ENCODE measurements at places on chromosomes 6 and 20. TPM values are rescaled to one million over a fixed set of nuclear protein-coding genes. Genes with fewer than 3 reads are reported as not detected.

DNA sequence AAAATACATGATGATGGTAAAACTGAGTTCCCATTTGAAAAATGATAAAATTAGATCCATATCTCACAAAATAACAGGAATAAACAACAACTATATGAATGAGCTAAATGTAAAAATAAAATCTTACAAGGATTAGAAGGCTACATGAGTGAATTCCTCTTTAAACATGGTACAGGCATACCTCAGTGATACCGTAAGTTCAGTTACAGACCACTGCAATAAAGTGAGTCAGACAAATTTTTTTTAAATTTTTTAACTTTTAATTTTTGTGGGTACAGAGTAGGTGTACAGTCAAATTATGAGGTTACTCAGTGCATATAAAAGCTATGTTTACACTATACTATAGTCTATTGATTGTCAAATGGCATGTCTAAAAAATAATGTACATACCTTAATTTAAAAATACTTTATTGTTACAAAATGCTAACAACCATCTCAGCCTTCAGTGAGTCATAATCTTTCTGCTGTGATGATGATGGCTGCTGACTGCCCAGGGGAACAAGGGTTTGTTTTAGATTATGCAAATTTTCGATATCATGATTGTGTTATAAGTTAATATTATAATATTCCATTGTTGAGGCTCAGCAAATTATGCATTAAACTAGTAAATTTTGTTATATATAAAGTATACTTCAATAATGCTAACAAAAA lies 222.8 kb upstream of the RUNX2 start:
- DNase-seq = no peak

TTBK1 gene
- total RNA-seq = 0.13 TPM

DNA sequence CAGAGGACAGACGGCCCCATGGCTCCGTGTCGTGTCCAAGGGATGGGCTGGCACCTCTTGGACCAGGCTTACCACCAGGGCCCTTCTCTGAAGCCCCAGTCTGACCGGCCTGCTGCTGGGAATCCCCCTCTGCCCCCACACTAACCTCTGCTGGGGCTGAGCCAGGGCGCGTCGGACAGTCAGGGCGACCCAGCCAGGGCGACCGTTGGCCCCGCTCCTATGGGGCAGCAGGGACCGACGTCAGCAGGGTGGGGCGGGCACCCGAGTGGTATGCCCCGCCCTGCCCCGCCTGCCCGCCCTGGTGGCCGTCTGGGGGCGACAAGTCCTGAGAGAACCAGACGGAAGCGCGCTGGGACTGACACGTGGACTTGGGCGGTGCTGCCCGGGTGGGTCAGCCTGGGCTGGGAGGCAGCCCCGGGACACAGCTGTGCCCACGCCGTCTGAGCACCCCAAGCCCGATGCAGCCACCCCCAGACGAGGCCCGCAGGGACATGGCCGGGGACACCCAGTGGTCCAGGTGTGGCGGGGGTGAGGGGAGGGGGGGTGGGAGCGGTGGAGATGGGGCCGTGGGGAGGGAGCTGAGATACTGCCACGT lies at the start of gene SLC17A9:
Gene SLC17A9, plus strand, starts transcription at position 337 of the 595 bp plus-strand sequence. Its CDS starts 122 bp downstream, at position 459.
- DNase-seq = peak; percentile 87

- DNase-seq = no peak
These were observed 181.2 kb upstream of the CCN2 start for GRCh38 chr6:132132422-132132821.

DNA sequence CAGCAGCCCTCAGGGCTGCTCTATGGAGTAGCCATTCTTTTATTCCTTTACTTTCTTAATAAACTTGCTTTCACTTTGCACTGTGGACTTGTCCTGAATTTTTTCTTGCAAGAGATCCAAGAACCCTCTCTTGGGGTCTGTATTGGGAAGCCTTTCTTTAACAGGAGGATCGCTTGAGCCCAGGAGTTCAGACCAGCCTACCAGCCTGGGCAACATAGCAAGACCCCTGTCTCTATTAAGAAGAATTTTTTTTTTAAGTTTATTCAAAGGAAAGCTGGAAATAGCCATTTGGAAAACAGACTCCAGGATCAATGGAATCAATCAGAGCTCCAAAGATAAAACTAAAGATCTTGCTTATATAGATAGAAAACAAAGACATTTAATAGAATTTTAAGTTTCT lies 29.1 kb downstream of the OR2B2 start:
- DNase-seq = no peak

GRCh38 chr20:19440660-19441527 lies 228.5 kb downstream of the SLC24A3 start:
- DNase-seq = no peak

GRCh38 chr6:20242397-20242796 lies 30.1 kb upstream of the MBOAT1 start:
- DNase-seq = no peak

DNA sequence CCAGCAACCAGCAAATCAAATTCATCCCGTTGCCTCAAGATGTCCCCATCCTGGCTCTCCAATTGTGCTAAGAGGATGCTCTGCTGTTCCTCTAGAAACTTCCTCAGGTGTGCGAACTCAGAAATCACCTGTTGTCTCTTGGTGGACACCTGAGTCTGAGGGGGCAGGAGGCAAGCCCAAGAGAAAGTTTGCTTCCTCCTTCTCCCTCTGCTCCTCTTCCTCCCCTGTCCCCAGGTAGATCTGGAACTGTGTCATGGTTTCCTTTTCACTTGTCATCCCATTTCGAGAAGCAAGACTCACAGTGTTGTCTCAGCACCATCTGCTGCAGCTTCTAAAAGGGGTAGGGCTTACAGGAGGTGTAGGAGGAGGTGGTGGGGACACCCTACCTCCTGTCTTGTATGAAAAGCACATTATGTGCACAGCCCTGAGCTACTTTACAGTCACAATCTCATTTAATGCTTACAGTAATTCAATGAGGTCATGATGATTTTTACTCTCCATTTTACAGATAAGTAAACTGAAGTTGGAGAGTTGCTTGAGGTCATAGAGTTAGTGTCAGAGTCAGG lies 2.5 kb downstream of the TRIM10 start:
- DNase-seq = no peak

TFAP2D gene
- not detected for total RNA-seq

DNA sequence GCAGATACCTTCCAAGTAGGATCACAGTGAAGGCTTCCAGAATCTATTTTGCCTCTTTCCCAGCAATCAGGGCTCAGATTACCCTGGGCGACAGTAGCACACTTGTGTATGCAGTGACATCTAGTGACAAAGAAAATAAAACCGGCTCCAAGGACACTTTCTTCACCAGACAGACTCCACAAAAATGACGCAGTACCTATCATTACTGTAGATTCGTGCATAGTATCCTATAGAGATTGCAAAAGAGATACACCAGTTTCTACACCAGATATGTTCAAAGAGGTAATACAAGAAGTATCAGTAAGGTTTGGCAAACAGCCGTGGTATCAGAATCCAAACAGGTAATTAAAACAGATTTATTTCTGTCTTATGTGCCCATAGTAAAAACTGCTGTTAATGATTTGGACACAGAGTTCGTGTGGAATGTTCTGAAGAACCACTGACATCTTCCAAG lies 600.4 kb upstream of the JAG1 start:
- DNase-seq = peak; percentile 25

- peak; percentile 63 for DNase-seq
These were observed 145.7 kb downstream of the BTBD9 start for GRCh38 chr6:38493931-38494547.

DNA sequence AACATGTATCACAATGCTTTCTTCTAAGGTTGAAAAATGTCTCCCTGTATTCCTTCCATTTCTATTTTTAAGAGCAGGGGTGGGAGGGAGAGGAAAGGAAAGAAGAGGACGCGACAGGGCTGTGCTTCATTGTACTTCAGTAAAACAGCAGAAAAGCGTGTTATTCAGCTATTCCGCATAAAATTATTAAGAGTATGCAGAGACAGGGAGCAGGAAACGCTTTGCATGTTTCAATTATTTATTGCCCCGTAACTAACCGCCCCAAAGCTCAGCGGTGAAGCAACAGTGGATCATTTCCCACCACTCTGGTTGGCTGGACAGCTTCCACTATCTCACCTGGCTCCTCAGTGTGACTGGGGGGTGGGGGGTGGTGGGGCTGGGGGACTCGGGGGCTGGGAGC lies 188.9 kb downstream of the TTLL2 start:
- DNase-seq = no peak

CCN2 gene
- total RNA-seq = 194 TPM

EYA2 gene
- 3.0 TPM for total RNA-seq

GJA10 gene
- not detected for total RNA-seq

DNA sequence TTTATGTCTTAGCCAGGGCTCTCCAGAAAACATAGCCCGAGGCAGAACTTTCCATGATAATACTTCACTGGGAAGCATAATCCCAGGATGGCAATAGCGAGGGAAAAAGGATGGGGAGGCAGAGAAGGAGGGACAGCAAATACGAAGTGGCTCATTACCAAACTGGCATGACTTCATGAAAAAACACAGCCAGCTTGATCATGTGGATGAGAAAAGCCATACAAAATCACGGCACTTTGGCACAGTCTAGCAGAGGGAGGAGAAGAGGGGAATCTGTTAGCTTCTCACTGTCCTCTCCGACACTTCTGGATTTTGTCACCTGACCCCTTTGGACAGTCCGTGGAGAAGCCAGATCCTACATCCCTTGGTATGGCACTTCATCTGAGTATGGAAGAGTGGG lies 212.5 kb upstream of the GRIK2 start:
- DNase-seq = no peak

GRCh38 chr6:116450769-116451740 lies 10.1 kb upstream of the CALHM6 start:
- DNase-seq = no peak

Data from left cardiac atrium (tissue), 4 donors.